Fibroblast of the aortic adventitia (primary cell): ENCODE measurements at places on chromosomes 13 and 19.
A peak's percentile ranks its signal among the peaks of the same experiment; 100 is the strongest.

DNA sequence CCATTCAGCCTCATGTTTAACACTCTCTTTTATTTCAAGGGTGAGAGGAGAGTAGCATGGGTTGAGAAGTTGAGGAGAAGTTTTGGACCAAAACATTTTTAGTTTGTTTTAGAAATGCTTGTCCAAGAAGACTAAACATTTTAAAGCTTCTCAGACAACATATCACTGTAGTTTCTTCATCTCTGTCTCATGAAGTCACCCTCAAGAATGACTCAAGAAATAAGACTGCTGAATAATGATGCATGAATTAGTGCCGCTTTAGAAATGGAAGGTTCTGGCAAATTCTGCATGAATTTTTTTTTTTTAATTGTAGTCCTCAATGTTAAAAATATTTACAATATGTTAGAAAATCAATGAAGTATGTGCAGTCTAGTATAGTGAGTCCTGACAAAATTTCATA lies 422.7 kb upstream of the ARGLU1 start:
- DNase-seq, result no peak

DNA sequence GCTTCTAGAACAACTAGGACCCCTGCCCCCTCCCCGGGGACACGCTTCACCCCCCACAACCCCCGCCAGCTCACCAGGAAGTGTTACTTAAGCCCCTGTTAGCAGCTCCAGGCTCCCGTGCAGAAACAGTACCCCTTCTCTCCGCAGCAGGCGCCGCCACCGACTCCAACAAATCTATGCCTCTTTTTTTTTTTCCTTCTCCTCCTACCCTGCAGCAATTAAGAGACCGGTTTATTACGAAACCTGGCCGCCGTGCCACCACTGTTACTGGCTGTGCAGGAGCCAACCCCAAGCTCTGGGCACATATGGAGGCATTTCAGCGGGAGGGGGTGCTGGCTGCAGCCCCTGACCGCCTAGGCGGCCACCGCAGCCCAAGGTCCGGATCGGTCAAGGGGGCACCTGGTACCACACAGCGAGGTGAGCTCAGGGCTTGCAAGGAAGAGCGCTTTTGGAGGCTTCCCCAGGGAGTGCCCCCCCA lies 2.4 kb downstream of the GADD45B start:
- peak; percentile 74 for DNase-seq

- peak; percentile 97 for DNase-seq
Observed at GRCh38 chr19:16435238-16435917, 36.4 kb downstream of the EPS15L1 start.

DNA sequence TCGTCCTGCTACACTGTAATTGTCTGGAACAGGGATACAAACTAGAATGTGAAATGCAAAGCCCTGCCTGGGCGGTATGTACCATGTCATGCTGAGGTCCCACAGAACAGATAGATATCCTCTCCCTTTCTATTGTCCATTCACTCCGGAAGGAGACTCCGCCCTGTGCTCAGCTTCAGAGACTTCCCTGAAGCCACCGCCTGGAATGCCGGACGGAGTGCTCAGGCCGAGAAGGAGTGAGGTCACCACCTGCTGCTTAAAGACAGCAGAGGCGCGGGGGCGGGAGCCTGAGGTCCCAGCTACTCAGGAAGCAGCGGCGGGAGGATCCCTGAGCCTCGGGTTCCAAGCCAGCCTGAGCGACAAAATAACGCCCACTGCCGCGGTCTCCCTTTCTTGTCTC lies 890 bp upstream of the ZNF611 start:
- peak; percentile 14 for DNase-seq

DNA sequence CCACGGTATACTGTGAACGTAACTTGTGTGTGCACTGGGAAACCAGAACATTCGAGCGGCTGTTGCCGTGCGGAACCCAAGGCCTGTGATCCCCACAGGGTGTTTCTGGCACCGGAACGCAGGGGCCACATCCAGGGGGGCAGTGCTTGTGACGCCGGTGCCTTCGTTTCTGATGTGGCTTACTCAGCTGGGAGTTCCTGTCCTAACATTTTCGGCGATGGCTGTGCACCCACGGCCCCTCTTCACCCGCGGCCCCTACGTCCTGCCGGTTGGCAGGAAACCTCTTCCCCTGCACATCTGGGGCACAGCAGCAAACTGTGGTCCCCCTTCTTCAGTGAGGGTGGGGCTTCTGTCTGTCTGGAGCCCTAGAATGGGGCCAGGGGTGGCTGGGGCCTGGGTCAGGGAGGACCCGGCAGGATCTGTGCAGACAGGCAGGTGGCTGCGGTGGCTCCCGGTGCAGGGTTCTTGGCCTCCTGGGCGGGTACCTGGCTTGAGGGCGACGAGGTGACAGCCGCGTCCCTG lies 26.2 kb downstream of the CSNK1G2 start:
- DNase-seq, result no peak

DNA sequence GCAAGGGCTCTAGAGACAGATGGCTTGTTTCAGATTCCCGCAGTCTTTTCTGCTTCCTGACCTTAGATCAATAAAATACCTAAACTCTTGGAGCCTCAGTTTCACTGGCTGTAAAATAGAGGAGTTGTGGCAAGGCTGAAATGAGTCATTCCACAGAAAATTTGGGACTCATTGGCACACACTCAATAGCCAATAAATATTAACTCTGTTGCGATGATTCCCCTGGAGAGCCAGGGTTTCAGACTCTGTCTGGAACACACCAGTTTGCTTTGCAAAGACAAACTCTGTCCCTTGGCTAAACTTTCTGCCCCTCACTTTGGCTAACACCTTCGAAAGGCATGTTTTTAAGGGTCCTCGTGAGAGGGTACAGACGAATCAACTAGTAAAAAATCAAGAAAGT lies 18.1 kb upstream of the UBE2L5 start:
- DNase-seq, result no peak

DNA sequence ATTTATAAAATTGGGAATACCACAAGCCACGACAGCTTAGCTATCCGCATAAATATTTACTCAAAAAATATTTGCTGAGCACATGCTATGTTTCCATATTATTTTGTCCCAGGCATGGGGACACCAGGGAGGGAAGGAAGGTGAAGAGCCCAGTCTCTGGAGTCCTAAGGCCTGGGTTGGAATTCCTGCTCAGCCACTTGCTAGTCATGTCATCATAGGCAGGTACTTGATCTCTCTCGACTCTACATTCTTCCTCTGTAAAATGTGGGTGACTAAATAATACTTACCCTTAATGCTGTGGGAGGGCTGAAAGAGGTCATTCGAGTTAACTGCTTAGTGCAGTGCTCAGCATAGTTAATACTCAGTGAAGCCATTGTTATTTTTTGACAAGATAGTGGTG lies 4.3 kb upstream of the RNASEH2B start:
- no peak for DNase-seq
